ENCODE measurements at places on chromosomes 3 and 15.

DNA sequence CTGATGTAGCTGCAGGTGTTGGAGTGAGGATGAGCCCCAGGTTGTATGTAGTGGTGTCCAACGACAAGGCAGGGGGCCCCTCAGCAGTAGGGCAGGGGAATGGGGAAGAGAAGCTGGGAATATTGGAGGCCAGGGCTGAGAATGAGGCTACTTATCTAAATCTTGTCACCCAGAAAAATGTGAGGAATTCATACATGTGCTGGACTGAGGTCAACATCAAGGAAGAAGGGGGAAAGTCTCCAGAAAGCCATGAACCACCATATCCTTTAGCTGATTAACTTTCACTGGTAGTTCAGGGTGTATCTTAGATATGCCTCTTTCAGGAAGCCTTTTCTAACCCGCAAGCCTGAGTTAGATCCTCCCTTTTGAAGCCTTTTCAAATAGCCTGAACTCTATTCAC, 22.6 kb upstream of the FSTL1 start:
- DNase-seq, result no peak

DNA sequence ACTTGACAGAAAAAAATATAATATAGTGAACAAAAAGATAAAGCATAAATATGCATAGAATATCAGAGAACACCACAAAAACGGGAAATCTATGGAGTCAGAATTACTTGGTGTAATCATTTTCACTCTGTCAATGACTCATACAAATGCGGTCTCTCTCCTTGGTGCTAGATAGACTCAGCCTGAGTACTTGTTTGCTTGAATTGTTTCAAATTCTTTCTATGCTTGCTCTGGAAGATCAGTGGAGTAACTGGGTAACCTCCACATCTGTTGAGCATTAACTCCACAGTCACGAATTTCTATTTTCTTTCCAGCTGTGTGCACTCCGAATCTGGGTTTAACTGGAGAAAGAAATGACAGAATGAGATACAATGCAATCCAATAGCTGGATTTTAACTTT, 760.4 kb downstream of the ZPLD1 start:
- DNase-seq, result no peak

DNA sequence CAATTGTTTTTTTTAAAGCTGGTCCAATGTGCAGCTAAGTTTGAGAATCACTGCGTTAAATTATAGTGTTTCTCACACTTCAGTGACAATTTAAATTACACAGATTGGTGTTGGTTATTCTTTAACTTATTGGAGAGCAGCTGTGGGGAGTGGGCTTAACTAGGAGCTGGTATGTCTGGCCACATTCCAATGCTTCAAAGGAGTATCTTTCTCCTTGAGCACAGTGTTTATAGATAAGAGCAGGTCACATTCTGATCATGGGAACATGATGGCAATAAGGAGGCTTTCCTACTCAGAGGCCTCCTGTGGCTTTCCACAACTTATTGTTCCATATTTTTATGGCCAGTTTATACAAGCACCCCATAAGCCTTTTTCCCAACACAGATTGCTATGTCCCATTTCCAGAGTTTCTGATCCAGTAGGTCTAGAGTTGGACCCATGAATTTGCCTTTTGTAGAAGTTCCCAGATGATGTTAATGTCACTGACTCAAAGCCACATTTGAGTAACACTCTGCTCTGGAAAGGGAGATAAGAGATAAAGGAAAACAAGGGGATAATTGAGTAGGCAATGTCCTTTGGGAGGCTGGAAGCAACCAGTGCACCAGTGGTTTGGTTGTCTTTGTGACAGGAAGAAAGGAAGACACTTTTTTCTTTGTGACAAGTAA, 33.0 kb upstream of the PLSCR4 start:
- DNase-seq, result no peak

DNA sequence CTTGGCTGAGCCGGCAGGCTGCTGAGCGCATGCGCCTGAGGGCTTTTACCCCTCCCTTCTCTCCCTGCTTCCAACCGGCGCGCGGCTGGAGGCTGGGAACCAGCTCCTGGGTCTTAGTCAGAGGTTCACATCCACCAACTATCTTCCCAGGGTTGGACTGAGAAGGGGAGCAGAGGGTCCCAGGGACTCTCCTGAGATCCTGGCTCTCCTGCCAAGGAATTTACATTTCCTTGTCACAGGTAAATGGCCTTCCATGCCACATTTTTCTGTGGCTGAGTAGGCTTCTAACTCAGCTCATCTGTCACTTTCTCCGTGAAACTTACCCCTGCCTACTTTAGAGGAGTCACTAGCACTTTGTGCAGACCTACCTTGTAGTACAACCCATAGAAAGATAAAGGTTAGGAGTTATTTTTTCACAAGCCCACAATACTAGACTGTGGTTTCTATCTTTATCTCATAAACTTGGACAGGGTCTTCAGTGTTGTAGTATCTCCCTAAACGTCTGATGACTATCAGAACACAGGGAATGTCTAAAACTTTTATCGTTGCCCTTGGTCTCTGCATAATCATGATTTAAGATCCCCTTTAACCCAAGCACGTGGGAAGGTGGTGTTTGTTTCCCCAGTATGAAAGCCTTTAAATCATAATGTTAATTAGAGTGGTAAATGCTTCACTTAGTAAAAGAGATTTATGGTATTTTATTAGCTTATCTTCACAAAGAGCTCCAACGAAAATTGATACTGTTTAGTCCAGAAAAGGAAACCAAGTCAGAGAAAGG, 638 bp upstream of the TBC1D5 start:
- no peak for DNase-seq

- no peak for DNase-seq
Measured at GRCh38 chr3:119331661-119332060, 37.5 kb downstream of the ARHGAP31 start.

GRCh38 chr3:100603469-100603868, 5.9 kb upstream of the ADGRG7 start:
- peak; percentile 33 for DNase-seq

DNA sequence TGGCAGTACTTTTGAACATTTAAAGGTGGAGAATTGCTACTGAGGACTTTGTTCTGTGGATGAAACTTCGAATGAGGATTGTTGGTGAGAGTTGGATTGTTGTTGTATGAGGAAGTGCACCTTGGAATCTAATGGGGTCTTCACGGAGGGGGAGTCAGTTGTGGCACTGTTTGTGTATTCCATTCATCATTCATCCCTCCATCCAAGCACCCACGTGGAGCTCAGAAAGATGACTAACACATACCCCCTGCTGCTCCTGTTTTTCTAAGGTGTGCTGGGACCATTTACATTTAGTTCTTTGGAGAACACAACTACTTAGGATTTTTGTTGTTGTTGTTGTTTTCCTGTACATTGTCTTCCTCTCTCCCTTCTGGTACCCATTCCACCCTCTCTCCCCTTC, 122.6 kb downstream of the IGF1R start:
- DNase-seq, result no peak

DNA sequence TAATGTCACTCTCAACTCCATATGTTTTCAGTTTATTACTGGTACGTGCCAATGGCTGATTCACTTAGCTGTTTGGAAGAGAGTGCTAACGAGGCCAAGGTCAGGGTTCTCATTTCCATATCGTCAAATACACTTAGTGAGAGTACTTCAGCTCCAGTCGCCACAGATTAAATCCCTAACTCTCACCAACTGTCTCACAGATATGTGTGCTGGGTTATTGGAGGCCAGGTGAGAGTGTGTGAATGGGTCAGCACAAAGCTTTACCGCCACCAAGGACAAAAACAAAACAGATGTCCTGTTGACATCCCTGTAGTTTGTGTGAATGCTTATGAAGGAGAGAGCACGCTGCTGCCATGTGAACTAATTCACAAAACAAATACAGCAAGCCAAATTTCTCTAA, 133.5 kb upstream of the TBL1XR1 start:
- peak; percentile 93 for DNase-seq

DNA sequence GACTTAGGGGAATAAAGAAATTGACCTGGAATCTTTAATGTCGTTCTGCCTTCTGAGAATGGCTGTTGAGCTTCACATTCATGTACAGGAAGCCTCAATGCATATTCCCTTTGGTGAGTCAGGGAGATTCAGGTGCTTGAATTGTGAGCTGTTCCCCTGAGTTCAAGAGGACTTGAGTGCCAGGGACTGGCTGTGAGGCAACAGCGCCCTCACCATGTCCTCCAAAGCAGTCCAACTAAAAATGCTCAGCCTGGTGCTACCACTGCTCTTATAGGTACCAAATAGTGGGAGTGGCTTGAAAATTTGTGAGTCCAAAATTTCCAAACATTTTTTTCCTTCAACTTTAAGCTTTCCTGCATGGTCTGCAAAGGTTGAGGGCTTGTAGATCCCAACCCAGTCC, 54.1 kb downstream of the LEO1 start:
- DNase-seq, result peak; percentile 17
